GM23248 (cell line): ENCODE measurements at places on chromosomes 2 and 18. TPM values are rescaled to one million over a fixed set of nuclear protein-coding genes. Genes with fewer than 3 reads are reported as not detected.

The PLEK gene
- not detected in 2 replicates for total RNA-seq

The CCBE1 gene
- total RNA-seq, result 11.4 and 16.6 TPM in 2 replicates

The NCKAP5 gene
- total RNA-seq, result 0.65 and 1.5 TPM in 2 replicates

The RNF152 gene
- total RNA-seq, result 5.4 and 11.3 TPM in 2 replicates

- DNase-seq, result peak; percentile 77
- no peak within 1 kb of the TSS for H3K27ac ChIP-seq
- H3K36me3 ChIP-seq, result no peaks in the 10 kb centered on the region
Observed at GRCh38 chr2:26692279-26692896, at the start of gene KCNK3. TSS of gene KCNK3 (plus strand) at chr2:26692722. CDS start at chr2:26692876, 154 bp downstream.

DNA sequence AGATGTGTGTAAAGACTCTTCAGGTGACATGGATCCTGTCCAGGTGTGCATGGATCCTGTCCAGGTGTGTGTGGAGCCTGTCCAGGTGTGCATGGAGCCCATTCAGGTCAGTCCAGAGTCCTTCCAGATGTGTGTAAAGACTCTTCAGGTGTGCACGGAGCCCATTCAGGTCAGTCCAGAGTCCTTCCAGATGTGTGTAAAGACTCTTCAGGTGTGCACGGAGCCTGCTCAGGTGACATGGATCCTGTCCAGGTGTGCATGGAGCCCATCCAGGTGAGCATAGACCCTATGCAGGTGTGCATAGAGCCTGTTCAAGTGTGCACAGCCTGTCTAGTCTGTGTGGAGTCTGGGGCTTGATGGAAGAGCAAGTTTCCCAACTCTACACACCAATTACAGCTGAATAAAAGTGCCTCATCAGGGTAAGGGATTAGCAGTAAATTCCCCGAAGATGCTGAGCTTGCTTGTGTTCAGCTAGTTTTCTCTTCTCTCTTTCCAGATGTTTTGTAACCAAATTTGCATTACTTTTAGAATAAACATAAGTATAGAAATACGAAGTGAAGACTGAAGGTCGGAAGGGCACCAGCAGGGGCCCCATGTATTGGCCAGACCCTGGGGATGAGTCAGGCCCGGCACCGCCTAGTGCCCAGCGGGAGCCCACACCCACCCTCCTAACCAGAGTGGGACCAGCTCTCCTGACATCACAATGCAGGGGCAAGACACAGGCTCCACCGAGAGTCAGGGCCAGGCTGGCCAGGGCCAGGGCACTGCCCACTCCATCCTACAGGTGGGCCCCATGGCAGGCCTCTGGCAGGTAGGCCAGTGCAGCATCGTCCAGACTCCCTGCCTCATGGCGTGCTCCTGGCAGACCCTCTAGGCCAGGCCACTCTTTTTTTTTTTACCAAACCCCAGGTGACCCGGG is 38.6 kb upstream of the GPC1 start:
- no peak overlapping the region for H3K27ac ChIP-seq
- peak; percentile 15 for DNase-seq
- no peaks in the 10 kb centered on the region for H3K27me3 ChIP-seq

- no peak overlapping the region for H3K27ac ChIP-seq
- H3K4me3 ChIP-seq, result no peak overlapping the region
- no peaks in the 10 kb centered on the region for H3K27me3 ChIP-seq
- H3K36me3 ChIP-seq, result no peaks in the 10 kb centered on the region
- H3K4me1 ChIP-seq, result peaks cover 30% of the 10 kb centered on the region
- no peak for DNase-seq
Observed at GRCh38 chr2:137955536-137955935, 8.7 kb upstream of the HNMT start.

- peaks cover 16% of the 10 kb centered on the region for H3K4me1 ChIP-seq
- H3K36me3 ChIP-seq, result peaks cover 45% of the 10 kb centered on the region
- no peak for DNase-seq
- H3K27me3 ChIP-seq, result no peaks in the 10 kb centered on the region
- no peak overlapping the region for H3K4me3 ChIP-seq
- no peak overlapping the region for H3K27ac ChIP-seq
Observed at GRCh38 chr2:200469708-200470211, 40.1 kb downstream of the KCTD18 start.

DNA sequence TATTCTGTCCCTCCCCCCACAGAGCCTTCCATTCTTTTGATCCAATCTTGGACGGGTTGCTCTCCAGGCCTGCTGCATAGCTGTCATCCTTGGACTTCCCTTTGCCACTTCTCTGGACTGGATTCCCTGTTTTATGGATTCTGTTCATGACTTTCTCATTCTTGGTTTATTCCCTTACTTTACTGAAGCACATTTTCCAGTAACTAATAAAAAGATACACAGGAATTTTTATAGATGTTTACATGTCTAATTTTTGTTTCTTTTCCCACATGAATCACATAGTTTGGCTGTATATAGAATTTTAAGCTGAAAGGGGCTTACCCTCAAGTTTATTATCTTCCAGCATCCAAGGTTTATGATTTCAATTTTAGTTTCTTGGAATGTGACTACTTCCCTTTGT is 37.9 kb downstream of the GDF7 start:
- H3K27me3 ChIP-seq, result no peaks in the 10 kb centered on the region
- peaks cover 9% of the 10 kb centered on the region; the same call in 1 of the 2 replicates for H3K4me1 ChIP-seq
- no peaks in the 10 kb centered on the region for H3K36me3 ChIP-seq
- no peak overlapping the region for H3K27ac ChIP-seq
- H3K4me3 ChIP-seq, result no peak overlapping the region

- no peak overlapping the region for H3K27ac ChIP-seq
- no peak overlapping the region for H3K4me3 ChIP-seq
- no peaks in the 10 kb centered on the region for H3K36me3 ChIP-seq
- H3K27me3 ChIP-seq, result no peaks in the 10 kb centered on the region
- DNase-seq, result no peak
Observed at GRCh38 chr2:239112127-239112774, 264.4 kb downstream of the TWIST2 start.

DNA sequence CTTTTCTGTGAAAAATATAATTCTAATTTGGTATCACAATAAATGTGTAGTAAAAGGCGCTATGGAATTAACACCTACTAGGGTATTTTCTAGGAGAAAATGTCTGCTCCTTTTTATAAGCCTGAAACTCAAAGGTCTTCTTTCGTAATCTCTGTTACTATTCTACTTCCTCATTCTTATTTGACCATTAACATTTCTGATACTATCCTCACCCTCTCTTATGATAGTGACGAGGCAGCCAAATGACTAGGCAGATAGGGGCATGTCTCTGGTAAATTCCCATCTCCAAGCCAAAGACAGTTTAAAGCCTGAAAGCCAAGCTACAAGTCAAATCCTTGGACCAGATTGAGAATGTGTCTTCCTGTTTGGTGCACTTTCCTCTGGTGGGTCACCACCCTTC is 251.7 kb downstream of the LRRTM4 start:
- no peaks in the 10 kb centered on the region for H3K27me3 ChIP-seq
- no peaks in the 10 kb centered on the region for H3K4me1 ChIP-seq
- H3K4me3 ChIP-seq, result no peak overlapping the region
- no peak for DNase-seq

DNA sequence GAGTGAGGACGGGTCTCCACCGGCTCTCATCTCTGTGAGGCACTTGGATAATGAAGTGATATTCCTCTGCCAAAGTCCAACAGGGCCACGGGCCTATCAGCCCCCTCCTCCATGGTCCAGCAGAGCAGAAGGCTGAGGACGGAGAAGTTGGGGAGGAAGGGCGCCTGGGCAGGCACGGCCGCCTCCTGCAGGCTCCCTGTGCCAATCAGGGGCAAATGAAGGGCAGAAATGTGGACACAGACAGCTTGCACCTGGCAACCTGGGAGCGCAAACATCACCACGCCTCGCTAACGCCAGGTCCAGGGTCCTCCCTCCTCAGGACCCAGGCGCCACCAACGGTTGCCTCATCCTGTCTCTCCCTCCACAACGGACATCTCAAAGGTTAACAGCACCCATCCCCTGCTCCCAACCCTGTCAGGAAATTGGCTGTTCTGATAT is 24.3 kb downstream of the SMAD7 start:
- peaks cover 75% of the 10 kb centered on the region for H3K4me1 ChIP-seq
- no peaks in the 10 kb centered on the region for H3K27me3 ChIP-seq
- DNase-seq, result peak; percentile 3
- H3K36me3 ChIP-seq, result no peaks in the 10 kb centered on the region
- no peak overlapping the region for H3K4me3 ChIP-seq

DNA sequence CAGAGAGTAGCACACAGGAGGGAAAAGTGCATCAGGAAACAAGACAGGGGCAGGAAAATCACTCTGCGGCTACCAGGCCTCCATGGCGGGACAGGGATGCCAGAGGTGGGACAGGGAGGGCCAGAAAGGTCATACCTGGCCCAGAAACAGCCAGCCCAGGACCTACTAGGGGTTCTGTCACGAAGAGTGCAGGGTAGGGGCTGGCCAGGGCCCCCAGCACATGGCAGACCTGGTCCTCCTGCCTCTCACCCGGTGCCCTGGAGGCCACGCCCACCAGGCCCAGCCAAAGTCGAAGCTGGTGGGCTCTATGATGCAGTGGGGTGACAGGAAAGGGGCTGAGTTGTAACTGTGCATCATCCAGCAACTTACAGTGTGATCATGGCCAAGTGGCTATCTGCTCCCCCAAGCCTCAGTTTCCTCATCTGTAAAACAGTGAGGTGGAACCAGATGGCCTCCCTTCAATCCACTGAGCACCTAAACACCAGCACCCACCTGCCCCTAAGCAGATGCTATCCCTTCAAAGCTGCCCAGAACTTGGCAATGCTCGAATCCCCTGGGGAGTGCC is 10.6 kb downstream of the CYP26B1 start:
- H3K27me3 ChIP-seq, result no peaks in the 10 kb centered on the region
- no peak for DNase-seq
- no peaks in the 10 kb centered on the region for H3K4me1 ChIP-seq

- H3K27ac ChIP-seq, result no peak overlapping the region
- no peak overlapping the region for H3K4me3 ChIP-seq
Observed at GRCh38 chr2:171228826-171229225, 68.1 kb upstream of the TLK1 start.

DNA sequence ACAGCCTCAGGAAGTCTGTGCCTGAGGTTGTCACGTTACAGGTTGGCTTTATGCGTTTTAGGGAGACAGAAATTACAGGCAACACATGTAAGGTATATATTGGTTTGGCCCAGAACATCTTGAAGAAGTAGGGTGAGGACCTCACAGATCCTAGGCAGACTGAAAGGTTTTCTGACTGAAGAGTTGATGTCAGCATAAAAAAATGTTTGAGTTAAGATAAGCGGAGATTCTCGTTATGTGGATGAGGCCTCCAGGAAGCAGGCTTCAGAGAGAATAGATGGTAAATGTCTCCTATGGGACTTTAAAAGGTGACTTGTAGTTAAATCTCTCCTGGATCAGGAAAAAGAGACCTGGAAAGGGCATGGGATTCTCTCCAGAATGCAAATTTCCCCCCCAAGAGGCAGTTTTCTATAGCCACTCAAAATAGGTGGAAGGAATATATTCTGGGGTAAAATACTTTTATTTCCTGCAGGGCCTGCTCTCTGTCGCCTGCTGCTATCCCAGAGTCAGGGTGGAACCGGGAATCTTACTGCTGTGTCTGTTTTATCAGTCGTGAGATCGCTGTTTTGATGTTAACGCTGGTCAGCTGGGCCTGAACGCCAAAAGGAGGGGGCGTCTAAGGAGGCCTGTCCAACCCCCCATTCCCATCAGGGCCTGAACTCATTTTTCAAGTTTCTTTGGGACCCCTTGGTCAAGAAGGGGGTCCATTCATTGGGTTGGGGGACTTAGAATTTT is 171.1 kb downstream of the HDAC4 start:
- no peaks in the 10 kb centered on the region for H3K36me3 ChIP-seq
- H3K4me1 ChIP-seq, result peaks cover 19% of the 10 kb centered on the region
- no peak for DNase-seq
- H3K27me3 ChIP-seq, result no peaks in the 10 kb centered on the region
